ENCODE measurements at places on chromosomes 3 and 15.

GRCh38 chr15:80028937-80029336 lies 30.5 kb upstream of the ZFAND6 start:
- DNase-seq = no peak

GRCh38 chr3:77348244-77348855 lies 308.5 kb downstream of the ROBO2 start:
- DNase-seq = no peak

DNA sequence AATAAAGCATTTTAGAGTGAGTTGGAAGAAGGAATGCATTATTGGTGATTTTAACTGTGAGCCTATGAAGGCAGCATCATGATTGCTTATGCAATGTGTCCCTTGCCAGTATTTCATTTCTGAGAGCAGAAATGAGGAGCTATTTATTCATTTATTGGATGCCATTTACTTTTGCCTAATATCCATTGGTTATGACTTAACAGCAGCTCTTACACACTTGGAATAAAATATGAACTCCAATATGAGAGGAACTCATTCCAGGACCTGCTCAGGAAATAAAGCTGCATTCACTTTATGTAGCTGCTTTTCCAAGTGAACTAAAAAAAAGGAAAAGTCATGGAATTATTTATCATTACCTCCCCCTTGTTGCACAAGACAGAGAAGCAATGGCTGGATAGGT lies 280.1 kb downstream of the LRTM1 start:
- no peak for DNase-seq

- no peak for DNase-seq
Measured at GRCh38 chr3:9251055-9251786, 1.8 kb upstream of the SRGAP3 start.

DNA sequence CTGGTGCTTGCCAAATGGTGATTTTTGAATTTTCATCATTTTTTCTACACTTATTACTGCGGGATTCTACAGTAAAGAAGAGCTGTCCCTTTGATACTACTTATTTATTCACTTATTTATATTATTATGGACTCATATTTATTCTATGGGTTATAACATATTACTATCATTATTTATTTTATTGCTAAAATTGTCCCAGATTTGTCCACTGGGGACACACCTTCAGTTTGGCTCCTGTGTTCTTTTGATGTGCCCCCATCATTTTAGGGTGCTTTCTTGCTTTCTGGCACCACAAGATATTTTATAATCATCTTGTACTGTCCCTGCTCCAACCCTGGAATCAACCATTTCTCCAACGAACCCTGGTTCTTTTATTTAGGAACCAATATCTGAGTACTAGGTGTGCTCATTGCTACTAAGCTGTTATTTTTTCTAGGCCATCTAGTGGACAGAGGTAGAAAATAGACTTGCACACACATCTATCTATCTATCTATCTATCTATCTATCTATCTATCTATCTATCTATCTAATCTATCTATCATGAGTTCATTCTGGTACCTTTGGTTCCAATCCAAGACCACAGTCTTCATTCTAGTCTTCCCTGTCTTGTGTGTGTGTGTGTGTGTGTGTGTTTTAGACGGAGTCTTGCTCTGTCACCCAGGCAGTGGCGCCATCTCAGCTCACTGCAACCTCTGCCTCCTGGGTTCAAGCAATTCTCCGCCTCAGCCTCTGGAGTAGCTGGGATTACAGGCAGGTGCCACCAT lies 16.0 kb downstream of the SLC22A14 start:
- DNase-seq = no peak

DNA sequence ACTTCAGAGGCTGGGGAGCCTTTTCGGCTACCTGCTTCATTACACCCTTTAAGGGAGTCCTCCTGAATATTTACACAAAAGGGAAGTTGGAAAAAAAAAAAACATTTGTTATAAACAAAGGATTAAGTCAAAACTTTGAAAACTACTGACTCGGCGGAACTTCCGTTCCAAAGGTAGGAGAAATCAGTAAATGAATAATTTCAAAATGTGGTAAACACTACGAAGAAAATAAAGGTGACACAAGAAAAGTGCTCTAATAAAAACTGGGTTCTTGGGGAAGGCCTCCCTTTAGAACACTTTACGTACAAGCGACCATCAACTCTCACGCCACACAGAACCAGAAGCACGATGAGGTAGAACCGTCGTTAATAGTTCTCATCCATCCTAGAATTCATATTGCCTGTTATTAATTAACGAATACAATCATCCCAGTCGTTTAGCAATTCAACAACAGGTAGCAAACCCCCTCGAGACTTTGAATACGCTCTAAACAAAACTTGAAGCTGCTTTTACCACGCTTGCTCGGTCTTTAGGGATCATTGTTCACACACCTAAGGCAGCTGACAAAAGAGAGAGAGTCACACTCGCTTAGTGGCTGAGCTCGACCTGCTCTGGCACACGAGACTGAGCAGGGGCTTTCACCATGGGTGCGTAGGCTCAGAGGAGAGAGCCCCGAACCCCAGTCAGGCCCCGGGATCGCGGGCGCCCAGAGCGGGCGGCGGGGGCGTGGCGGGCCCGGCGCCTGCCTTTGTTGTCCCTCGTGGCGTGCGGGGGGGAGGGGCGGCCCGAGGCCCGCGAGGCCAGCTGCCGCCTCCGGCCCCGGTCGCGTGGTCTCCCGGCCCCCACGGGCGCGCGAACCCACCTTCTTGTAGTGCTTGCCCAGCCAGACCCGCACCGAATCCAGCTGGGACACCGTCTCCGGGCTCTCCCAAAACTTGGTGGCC lies 680 bp downstream of the SMARCC1 start:
- peak; percentile 38 for DNase-seq

- no peak for DNase-seq
Measured at GRCh38 chr3:96657710-96658109, 156.7 kb upstream of the EPHA6 start.

- DNase-seq = no peak
Measured at GRCh38 chr3:128970740-128971047, 23.2 kb downstream of the CFAP92 start.

GRCh38 chr3:46368569-46368968 lies 2.2 kb upstream of the CCR5 start:
- DNase-seq = no peak

- DNase-seq = no peak
Measured at GRCh38 chr3:150180334-150180733, 209.6 kb upstream of the PFN2 start.

DNA sequence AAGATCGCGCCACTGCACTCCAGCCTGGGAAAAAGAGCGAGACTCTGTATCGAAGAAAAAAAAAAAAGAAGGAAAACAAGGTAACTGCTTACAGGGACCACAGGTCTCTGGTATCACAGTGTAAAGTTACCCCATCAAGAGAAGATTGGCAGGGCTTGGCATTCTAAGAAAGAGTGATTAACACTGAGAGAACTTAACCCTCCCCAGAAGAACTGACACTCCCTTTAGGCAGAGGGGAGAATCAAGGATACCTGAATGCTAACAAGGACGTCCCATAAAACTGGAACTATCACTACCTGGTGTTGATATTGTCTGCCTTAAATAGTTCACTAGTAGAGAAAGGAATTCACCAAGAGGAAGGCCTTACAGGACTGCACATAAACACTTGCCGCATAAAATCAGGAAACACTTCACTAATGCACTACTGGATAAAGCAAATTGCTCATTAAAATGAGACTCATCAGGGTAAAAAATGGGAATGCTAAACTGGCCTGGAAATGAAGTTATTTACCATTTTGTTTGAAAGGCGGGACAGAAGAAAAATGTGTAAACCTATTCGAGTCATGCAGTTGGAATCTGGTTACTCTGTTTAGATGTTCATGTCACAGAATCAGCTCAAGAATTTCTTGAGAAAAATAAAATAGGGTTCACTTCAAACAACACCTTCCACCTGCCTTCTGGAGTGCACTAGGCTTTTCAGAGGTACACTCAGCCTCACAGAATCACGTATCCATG lies 121.6 kb downstream of the FOXP1 start:
- no peak for DNase-seq

GRCh38 chr15:93036951-93037819 lies 51.8 kb downstream of the RGMA start:
- DNase-seq = no peak

- DNase-seq = no peak
Measured at GRCh38 chr3:37995652-37996641, 5.4 kb downstream of the VILL start.

GRCh38 chr3:186509423-186509822 lies 34.8 kb downstream of the CRYGS start:
- DNase-seq = no peak

DNA sequence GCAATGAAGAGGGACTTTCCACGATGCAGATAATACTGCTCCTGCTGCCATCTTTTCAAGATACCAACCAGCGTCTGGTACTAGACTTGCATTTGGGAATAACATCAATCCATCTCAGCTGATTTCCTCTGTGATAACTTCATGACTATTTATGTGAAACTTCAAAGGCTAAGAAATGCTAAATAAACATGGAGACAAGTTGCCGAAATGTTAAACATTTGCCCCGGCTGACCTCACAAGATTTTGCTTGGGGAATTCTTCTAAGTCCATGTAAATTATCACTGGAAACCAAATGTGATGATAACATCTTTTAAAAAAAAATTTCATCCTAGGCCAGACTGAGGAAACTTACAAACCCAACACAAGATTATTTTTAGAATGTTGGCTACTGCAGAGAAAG lies 185.8 kb upstream of the PRICKLE2 start:
- DNase-seq = no peak

DNA sequence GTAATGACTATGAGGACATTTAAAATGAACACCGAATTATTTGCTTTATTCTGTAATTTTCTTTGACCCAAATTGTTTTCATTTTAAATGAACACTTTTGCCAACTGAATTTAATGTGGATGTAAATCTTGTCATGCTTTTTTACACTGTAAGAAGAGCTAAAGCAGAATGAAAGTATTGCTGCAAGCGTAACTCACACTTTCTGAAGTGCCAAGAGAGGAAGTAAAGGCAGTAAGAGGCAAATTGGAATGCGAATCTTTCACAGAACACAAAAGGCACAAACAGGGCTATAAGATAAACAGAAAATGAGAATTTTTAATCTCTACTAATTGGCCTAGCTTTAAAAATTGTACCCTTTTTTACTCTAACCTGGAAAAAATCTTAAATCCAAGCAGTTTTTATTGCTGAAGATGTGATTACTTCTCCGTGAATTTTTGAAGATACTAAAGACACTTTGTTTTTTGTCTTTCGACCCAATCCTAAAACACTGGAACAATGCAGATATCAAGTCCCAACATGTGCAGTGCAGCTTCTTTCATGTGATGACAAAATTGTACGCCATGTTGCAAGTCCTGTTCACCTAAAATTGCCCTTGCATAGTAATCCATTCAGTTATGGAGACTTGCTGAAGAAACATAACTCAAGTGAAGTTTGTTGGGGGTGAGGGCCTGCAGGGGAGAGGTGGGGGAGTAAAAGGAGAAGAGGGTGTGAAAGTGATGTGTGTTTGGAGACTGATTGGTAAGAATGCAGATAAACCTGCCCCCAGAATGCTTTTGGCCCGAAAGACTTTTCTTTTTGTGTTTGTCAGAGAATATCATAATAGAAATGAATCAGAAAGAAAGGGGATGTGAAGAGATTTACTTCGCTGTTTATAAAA lies 1.4 kb downstream of the ARID3B start:
- DNase-seq = no peak

GRCh38 chr15:63344731-63345390 lies 36.8 kb downstream of the CA12 start:
- no peak for DNase-seq

- DNase-seq = no peak
Measured at GRCh38 chr3:171373711-171374110, 86.5 kb downstream of the TNIK start.

- DNase-seq = no peak
Measured at GRCh38 chr15:85380812-85381642, 624 bp downstream of the AKAP13 start.

GRCh38 chr3:144816323-144816722 lies 844.7 kb downstream of the DIPK2A start:
- no peak for DNase-seq

DNA sequence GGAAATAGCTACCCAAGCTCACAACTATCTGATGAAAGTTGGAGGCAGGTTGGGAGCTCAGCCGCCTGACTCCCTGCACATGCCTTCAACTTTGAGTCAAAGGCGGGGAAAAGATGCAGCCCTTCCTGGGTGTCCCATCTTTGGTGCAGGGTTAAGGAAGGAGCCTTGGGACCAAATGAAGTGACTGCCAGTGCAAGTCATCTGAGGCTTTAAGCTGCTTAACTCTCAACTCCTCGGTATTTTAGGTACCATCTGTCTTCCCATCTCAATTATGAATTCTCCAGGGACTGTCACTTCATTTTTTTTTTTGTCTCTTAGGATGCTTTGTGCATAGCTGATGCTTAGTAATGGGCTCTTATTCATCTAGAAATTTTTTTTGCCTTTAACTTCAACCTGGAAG lies 408.8 kb upstream of the C2CD4B start:
- no peak for DNase-seq

All from activated naive CD4-positive, alpha-beta T cell (primary cell).